ENCODE measurements at places on chromosomes 16 and 17.

- DNase-seq = peak; percentile 15
Measured at GRCh38 chr17:7132511-7133094, 18.0 kb upstream of the ASGR2 start.

- no peak for DNase-seq
Measured at GRCh38 chr17:65762973-65763372, 201.5 kb upstream of the AXIN2 start.

GRCh38 chr16:82769845-82770244 is 143.1 kb downstream of the CDH13 start:
- no peak for DNase-seq

- DNase-seq = no peak
Measured at GRCh38 chr17:7295230-7296180, 1.1 kb upstream of the YBX2 start.

GRCh38 chr17:73686961-73687360 is 42.7 kb upstream of the SDK2 start:
- DNase-seq = no peak

GRCh38 chr16:86783636-86784626 is 205.6 kb downstream of the FOXL1 start:
- DNase-seq = no peak

DNA sequence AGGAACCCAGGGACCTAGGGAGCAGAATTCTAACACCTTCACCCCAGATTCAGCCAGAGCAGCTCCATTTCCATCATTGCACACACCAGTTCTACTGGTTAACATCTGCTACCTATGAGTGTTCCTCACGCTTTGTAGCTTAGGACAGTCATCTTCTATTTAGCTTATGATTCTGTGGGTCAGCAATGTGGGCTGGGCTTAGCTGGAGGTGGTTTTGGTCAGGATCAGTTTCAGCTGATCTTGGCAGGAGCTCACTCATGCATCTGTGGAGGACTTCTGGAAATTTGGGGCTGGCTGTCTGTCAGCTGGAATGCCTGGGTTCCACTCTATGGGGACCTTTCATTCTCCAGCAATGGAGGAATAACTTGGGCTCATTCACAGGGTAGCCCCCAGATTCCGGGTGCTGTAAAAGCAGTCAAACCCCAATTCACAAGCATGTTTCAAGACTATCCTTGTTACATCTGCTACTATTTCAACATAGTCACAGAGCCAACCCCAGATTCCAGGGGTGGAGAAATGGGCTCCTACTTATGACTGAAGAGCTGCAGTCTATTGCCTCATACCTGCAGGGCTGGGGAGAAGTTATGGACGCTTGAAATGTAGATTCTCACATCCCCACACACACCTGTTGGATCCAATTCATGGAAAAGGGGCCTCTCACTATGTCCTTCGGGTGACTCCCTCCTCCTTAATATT is 3.4 kb upstream of the HP start:
- DNase-seq = no peak

GRCh38 chr16:31138621-31139578 is 3.4 kb upstream of the PRSS8 start:
- no peak for DNase-seq

DNA sequence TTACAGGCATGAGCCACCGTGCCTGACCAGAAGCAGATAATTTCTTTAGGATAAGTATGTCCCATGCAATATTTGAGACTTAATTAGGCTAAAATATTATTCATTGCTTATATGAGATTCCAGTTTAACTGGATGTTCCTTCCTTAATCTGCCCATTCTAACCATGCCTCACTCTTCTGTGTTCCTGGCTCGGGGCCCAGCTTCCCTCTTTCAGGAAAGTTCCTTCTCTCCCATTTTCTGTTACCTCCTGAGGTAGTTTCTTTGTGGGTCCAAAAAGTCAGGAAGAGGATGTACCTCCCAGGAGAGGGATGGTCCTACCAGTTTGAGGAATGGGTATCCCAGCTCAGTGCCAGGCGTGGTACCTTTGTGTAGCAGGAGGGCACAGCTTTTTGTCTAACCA is 23.3 kb downstream of the UNK start:
- DNase-seq = no peak

DNA sequence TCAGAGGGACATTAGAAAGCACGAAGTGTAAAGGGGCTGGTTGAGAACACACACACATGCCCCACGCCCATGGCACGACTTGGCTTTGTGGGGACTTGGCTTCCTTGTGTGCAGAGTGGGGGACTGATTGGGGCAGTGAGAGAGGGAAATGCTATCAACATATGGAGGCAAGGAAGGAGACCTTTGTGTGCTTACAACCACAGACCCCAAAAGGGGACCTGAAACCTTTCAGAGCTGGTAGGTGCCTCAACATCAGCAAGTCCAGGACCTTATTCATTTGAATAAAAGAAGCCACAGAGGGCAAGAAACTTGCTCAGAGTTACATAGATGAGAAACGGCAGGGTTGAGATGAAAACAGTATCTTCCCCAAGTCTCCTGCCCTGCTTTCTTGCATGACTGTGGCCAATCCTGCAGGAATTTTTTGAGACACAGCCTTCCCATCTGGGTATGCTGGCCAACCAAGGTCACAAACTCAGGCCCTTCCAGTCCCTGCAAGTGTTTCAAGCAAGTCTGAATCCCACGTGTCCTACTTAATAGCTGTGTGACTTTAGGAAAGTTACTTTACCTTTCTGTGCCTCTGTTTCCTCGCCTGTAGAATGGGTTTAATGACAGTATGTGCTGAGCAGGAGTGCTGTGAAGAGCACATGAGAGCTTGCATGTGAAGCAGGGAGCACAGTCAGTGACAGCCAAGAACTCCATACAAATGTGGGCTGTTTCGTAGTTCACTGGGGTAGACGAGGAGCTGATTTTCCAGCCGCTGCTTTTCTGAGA is 26.2 kb downstream of the C16orf78 start:
- DNase-seq = no peak

DNA sequence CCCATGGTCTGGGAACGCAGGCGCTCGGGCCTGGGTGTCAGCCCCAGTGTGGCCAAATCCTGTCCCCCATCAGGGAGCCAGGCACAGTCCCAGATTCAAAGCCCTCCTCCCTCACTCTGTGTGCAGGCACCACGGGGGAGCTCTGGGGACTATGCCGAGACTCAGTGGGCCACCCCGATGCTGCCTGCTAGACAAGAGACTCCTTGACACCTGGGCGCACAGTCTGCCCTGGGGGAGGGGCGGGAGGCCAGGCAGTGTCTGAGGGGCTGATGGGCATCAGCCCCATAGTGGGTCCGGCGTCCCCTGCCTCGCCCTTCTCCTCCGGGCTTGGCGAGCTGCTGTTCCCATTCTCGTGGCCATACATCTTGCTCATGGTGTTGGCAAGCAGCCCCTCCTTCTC is 8.5 kb upstream of the CD79B start:
- DNase-seq = no peak

GRCh38 chr16:71645450-71645849 is 19.5 kb downstream of the MARVELD3 start:
- DNase-seq = no peak

DNA sequence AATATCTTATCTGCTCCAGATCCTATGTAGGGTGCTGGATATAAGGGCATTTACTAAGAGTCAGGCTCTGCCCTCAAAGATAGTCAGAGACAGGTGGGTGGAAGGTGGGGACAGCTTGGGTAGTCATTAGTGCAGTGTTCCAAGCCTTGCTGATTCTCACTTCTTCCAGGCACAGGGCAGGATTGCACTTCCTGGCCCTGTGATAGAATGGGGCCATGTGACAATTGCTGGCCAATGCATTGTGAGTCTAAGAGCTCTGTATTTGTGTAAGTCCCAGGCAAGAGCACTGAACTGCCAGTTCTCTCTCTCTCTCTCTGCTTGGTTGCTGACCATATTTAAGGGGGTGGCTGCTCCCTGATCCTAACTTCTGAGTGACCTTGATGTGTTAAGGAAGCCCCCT is 112.1 kb downstream of the C16orf78 start:
- DNase-seq = no peak

DNA sequence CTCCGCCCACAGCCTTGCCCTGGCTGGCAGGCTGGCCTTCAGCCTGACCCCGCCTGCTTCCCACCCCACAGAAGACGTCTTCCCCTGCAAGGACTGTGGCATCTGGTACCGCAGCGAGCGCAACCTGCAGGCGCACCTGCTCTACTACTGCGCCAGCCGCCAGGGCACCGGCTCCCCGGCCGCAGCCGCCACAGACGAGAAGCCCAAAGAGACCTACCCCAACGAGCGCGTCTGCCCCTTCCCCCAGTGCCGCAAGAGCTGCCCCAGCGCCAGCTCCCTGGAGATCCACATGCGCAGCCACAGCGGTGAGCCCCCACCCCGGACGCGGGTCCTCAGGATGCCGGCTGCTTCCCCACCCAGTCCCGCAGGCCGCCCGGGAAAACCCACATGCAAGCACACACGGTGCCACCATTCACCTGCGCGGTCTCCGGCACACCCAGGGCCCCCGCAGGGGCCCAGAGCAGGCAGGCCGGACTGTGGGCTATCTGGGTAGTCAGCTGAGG is 38.2 kb upstream of the ZC3H18 start:
- DNase-seq = no peak

DNA sequence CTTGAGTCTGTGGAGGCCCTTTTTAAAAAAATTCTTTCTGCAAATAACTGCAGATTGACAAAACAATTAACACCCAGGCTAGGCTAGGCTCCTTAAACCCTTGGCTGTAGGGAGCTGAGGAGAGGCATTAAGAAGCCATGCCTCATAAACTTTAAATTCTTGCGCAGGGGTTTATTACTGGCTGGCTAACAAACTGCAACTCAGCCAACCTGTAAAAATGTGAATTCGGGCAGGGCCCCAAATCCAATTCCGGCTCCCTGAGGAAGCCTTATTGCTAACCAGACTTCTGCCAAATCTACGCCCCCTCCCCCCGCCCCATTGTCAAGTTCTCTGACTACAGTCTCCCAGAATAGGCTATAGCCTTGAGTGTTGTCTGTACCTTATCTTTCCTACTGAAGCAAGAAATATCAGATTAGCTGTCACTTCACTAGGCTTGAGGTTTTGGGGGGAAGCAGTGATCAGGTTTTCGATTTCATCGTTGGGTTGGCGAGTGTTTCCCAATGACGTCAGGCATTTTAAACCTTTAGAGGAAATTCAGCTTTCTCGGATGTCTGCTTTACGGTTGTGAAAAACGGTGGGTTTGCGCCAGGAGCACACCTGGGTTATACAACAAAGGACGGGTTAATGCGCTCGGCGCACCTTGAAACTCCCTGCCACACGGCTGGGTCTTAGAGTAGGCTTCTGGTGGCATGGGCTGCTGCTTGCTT is 2.0 kb downstream of the CDH3 start:
- DNase-seq = no peak

DNA sequence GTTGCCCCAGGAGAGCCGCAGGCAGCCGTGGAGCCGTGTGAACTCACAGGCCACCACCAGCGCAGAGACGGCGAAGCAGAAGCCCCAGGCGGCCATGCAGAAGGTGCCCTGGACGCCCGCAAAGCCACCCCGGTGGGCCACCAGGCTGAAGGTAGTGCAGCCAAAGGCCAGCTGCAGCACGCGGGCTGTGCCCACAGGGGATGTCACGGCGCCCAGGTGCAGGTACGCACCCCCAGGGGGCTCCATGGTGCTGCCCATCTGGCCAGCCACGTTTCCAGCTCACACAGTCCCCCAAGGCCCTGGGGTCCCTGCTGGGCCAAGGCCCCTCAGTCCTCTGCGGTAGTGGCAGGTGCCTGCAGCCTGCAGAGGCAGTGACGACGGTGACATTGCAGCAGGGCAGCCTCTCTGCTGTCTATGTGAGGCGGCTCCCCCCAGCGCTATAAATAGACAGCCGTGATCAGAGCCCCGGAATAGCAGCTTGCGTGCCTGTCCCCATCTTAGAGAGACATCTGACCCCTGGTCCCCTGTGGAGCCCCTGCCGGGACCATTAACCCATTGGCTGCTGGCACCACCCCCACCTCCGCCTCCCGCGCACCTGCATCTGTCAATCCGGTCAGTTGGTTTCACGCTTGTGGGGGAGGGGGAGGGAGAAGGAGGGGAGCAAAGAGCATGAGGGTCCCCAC is 4.5 kb upstream of the PYCR1 start:
- no peak for DNase-seq

DNA sequence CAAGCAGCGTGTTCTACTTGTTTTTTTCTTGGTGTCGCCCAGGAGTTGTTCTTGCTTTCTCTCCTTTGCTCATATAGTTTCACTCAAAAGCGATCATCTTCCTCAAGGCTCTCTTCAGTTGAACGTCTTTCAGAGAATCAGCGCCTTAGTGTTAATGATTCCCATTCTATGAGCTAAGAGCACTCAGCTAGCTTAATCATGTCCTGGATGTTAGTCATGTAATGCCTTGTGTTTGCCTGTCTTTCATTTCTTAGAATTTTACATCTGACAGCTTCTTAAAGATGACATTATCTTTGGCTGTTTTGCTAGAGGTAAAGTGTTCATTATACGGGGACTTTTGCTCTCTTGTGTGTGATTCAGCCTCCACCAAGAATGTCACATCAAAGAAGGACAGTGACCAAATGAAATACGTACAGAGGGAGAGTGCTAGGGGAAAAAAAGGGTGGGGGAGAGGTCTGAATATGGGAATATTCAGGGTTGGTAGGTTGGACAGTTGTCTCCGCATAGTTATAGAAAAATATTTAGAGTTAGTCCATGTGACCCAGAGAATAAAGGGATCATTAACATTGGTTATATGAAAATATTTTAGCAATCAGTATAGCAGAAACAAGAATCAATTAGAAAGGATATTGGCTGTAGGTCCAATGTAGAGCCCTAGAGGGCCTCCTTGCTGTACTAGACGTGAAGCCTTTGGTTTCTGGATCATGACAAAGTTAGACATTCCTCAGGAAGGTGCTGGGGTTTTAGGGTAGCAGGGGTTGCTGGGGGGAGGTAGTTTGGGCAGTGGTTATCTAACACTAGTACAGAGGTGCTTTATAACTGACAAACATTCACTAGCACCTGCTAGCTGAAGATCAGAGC is 31.9 kb upstream of the ANKFN1 start:
- no peak for DNase-seq

GRCh38 chr17:43543771-43544575 is 2.2 kb downstream of the ETV4 start:
- no peak for DNase-seq

DNA sequence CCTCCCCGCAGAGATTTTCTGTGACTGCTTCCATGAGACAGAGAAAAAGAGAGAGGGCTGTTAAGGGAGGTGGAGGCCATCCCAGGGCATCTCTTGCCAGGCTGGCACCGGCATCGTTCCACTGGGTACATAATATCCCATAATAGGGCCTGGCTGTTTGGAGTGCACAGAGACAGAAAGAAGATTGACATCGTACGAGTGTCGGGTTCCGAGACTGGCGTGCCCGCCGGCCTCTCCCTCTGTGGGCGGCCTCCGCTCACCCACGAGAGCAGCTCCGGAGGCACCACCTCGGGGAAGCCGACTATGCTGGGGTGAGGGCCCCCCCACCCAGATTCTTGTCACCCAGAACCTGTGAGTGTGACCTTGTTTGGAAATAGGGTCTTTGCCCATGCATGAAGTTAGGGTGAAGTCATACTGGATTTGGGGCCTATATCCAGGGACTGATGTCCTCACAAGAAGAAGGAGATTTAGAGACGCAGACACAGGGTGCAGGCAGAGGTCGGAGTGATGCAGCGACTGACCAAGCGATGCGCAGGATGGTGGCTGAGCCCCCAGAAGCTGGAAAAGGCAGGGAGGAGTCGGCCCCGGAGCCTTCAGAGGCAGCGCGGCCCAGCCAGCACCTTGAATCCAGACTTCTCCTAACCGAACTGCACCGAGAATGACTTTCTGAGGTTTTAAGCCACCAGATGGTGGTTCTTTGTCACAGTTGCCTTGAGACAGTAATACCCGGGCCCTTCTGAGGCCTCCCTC is 101.8 kb upstream of the CIBAR2 start:
- DNase-seq = no peak
